CD8-positive, alpha-beta memory T cell (primary cell): ENCODE measurements at places on chromosomes 12 and 14. TPM values are rescaled to one million over a fixed set of nuclear protein-coding genes. Genes with fewer than 3 reads are reported as not detected.
A peak's percentile ranks its signal among the peaks of the same experiment; 100 is the strongest.

Gene CLEC4C
- not detected for total RNA-seq

Gene CARMIL3
- 1.5 TPM for total RNA-seq

Gene ACVRL1
- not detected for total RNA-seq

Gene EPYC
- total RNA-seq = not detected

Gene GYS2
- not detected for total RNA-seq

Gene LRRIQ1
- 0.07 TPM for total RNA-seq

DNA sequence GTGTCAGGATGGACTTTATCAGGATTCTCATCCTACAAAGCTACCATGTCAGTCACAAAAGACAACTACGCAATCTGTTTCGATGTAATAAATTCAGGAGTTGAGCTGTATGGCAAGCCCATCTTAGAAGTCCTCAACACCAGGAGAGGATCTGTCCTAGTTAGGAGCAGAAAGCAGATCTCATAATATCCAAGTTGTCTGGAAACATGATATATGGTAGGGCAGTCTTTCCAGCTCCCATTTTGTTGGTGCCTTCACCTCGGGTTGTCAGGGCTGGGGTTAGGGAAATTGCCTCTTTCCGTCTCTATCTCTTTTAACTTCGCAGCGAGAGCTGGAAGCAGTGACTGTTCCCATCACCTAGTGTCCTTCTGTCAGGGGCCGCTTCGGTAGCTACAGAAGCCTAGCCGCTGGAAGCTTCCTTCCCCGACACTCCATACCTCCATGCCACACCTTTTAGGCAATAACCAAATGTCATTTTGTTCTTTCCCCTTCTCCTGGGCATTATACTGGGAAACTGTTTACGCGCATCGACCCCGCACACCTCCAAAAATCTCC is 1.4 kb downstream of the NIN start:
- H3K36me3 ChIP-seq = no peaks in the 10 kb centered on the region
- H3K27me3 ChIP-seq = no peaks in the 10 kb centered on the region
- peaks cover 62% of the 10 kb centered on the region for H3K4me1 ChIP-seq
- DNase-seq = no peak
- H3K4me3 ChIP-seq = peak overlapping the region; percentile 57

- peaks cover 20% of the 10 kb centered on the region for H3K4me1 ChIP-seq
- no peak for DNase-seq
- H3K27me3 ChIP-seq = peaks cover 89% of the 10 kb centered on the region
- H3K27ac ChIP-seq = no peak overlapping the region
These were observed 885 bp upstream of the HOXC10 start for GRCh38 chr12:53983950-53984572.

DNA sequence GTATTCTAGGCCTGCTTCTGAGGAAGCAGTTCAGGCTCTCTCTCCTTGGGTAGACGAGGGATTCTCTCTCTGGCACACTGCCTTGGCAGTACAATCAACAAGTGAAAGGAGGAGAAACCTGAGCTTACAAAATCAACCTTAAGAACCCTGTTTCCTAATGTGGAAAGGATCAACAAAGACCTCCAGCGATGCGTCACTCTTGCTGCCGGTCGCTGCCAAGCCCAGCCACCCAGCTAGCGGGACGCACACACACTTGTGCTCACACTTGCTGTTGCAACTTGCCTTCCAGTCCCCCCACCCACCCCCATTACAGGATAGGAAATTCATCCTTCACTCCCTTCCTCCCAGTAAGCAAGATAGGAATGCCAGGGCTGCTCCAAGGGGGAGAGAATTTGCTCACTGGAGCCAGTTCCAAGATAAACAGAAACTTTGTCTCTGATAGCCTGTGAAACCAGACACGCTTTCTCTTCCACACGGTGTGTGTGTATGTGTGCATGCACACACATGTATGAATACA is 144.3 kb downstream of the BCL11B start:
- H3K36me3 ChIP-seq = no peaks in the 10 kb centered on the region
- no peaks in the 10 kb centered on the region for H3K4me1 ChIP-seq
- DNase-seq = no peak
- H3K27me3 ChIP-seq = no peaks in the 10 kb centered on the region

DNA sequence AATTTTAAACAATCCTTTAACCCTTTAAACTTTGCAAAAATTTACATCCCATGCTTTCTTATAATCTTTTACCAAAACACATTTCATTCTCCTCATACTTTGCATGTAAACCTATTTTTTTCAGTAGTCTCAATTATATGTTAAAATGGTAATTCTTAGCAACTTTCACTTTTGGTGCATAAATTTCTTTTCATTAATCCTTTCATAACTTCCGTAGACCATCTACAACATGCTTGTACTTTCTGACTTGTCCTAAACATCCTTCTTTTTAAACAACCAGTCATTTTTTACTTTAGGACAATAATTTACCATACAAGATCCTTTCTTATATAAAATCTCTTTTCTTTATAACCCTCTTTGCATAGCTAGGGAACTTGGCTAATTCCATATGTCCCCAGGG is 19.5 kb downstream of the CCDC91 start:
- H3K4me3 ChIP-seq = no peak overlapping the region
- no peak for DNase-seq
- H3K36me3 ChIP-seq = no peaks in the 10 kb centered on the region
- no peaks in the 10 kb centered on the region for H3K4me1 ChIP-seq
- no peak overlapping the region for H3K27ac ChIP-seq

DNA sequence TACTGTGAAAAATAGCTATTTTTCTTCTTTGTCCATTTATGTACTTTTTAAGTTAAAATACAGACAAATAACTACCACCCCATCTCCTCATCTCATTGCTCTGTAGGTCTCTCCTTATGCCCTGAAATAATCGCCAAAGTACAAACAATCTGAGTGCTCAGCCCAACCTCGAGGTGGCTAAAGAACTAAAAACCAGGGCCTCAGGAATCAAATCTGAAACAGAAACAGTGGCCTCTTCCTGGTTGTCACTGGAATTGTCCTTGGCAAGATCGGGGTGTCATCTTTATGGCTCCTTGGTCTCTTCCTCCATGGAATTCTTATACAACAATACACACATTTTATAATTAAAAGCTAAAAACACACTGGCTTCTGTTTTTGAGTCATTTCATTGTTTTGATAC is 182.4 kb downstream of the ASCL1 start:
- DNase-seq = no peak
- no peaks in the 10 kb centered on the region for H3K36me3 ChIP-seq
- H3K4me3 ChIP-seq = no peak overlapping the region
- H3K27ac ChIP-seq = no peak overlapping the region
- no peaks in the 10 kb centered on the region for H3K27me3 ChIP-seq
- H3K4me1 ChIP-seq = no peaks in the 10 kb centered on the region

DNA sequence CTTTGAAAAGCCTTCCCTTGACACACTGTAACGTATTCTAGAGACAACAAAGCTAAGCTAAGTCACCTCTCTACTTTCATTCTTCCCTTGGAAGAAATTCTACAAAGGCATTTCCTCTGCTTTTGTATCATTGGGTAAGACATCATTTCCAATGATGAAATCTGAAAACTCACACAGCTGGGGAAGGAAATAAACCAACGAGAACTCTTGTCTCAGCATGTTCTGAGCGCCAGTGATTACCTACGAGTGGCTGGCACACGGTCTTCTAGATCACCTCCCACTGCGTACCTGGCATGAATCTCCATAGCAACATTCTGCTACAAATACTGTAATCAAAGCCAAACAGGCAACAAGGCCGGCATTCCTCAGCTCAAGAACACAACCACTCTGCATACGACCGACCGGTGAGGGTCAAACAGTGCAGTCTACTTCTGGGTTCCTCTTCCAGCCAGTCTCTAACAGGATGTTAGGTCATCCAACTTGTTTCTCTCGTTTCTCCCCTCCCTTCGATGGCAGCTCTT is 7.6 kb downstream of the VPS37B start:
- no peaks in the 10 kb centered on the region for H3K27me3 ChIP-seq
- H3K36me3 ChIP-seq = no peaks in the 10 kb centered on the region
- H3K27ac ChIP-seq = peak overlapping the region; percentile 48
- H3K4me3 ChIP-seq = peak overlapping the region; percentile 42

GRCh38 chr12:29869946-29870345 is 86.2 kb upstream of the TMTC1 start:
- H3K36me3 ChIP-seq = no peaks in the 10 kb centered on the region
- no peaks in the 10 kb centered on the region for H3K27me3 ChIP-seq
- H3K4me1 ChIP-seq = no peaks in the 10 kb centered on the region
- H3K4me3 ChIP-seq = no peak overlapping the region
- no peak overlapping the region for H3K27ac ChIP-seq

- no peak for DNase-seq
- no peak overlapping the region for H3K4me3 ChIP-seq
- H3K4me1 ChIP-seq = no peaks in the 10 kb centered on the region
These were observed 120.3 kb upstream of the SLC38A4 start for GRCh38 chr12:46946137-46946536.

DNA sequence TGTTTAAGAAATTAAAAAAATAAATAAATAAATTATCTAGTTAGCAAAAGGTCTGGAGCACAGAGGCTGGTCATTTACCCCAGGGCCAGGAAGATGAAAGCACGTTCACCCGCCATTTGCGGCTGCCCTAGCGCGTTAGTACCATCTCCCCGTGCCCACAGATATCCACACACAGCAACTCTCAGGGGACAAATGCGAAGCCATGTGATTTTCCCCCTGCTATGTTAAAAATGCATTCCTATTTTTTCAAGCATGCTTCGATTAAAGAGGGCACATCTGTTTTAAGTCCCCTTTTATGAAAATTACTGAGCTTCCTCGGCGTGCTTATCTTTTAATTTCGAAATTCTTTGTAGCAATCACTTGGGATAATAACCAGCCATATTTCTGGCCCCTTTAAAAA is 56.9 kb upstream of the PIWIL1 start:
- no peak overlapping the region for H3K27ac ChIP-seq
- H3K36me3 ChIP-seq = no peaks in the 10 kb centered on the region
- no peak for DNase-seq

DNA sequence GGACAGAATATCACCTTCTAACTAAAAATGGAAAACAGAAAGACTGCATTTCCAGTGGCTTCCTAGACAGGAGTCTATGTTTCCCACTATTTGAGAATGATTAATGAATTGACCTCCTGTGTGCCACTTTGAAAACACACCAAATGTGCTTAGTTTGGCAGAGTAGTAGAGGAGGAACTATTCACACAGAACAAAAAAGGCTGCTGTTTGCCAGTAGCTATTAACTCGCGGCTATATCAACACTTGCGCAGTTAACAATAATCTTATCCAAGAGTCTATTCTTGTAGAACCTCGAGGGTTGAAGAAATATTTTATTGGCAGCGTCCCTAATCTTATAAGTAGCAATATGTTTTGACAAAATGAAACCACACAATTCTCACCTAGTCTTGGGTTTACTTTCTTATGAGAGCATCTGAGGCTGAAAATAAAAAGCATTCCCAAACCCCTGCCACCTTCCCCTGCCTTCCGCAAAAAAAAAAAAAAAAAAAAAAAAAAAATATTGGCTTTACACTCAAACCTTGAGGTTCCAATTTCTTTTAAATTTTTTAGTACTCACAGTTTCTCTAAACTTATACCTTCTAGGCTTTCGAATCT is 127.3 kb upstream of the FLRT2 start:
- H3K4me3 ChIP-seq = no peak overlapping the region
- H3K27ac ChIP-seq = no peak overlapping the region
- no peak for DNase-seq

DNA sequence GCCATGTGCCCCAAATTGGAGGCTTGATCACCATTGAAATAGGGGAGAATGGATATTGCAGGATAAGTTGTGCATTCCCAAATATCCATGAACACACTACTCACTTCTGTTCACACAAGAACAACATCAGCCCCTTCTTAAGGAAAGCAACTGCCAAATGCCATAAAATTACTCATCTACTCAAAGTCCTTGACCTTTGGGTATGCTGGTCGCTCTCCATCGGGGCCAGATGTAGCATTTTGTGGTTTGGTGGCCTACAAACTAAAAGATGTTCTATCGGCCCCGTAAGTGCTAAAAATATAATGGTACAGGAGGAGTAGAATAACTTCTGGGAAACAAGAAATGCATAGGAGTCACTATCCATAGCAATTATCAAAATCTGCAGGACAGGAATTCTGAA is 362.6 kb downstream of the AEBP2 start:
- H3K27ac ChIP-seq = no peak overlapping the region
- H3K4me3 ChIP-seq = no peak overlapping the region
- H3K36me3 ChIP-seq = no peaks in the 10 kb centered on the region
- no peak for DNase-seq
- no peaks in the 10 kb centered on the region for H3K4me1 ChIP-seq

DNA sequence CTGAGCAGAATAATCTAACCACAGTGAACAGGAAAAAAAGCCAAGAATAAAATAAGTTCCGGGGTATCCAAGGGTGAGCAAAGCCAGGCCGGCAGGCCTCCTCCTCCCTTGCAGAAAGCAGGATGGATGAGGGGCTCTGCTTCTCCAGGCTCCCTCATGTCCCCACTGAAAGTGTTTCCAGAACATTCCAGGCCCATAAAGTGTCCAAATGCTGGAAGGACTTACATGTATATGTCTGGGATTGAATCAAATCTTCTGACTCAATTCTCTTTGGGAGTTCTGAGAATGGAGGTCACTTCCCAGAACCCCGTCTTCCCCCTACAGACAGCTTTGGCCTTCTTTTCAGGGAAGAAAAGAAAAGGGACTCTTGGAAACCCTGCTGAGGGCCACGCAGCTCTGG is 25.0 kb upstream of the BDKRB1 start:
- no peak overlapping the region for H3K27ac ChIP-seq
- H3K27me3 ChIP-seq = peaks cover 3% of the 10 kb centered on the region
- DNase-seq = no peak
- no peaks in the 10 kb centered on the region for H3K4me1 ChIP-seq

DNA sequence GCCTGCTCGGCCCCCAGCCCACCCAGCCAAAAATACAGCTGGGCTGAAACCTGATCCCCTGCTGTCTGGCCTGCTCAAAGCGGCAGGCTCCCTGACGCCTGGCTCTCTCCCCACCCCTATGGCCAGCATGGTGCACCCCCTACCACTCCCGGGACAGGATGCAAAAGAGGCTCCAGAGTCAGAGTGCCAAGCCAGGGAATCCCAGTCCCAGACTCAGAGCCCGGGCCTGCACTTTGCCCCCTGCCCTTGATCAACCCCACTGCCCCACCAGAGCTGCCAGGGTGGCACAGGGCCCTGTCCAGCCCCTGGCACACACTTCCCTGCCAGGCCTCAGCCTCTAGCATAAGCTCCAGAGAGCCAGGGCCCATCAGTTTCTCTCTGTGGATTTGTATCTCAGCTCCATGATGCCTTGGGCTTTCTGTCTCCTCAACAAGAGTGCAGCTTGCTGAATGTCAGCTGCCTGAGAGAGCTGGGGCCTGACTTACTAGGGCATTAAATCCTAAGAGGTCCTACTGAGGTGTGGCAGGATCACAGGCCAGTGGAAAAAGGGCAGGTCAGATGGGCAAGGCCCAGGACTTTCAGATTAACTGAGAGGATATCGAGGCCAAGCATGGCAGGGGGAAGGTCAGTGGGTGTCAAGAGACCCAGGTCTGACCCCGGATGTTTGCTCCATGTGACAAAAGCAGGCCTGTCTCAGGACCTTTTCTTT is 13.9 kb downstream of the ACVRL1 start:
- no peaks in the 10 kb centered on the region for H3K36me3 ChIP-seq
- no peaks in the 10 kb centered on the region for H3K27me3 ChIP-seq
- H3K4me3 ChIP-seq = no peak overlapping the region
- DNase-seq = no peak
